HTR-8/SVneo (cell line): ENCODE measurements at places on chromosomes 2 and 18.

DNA sequence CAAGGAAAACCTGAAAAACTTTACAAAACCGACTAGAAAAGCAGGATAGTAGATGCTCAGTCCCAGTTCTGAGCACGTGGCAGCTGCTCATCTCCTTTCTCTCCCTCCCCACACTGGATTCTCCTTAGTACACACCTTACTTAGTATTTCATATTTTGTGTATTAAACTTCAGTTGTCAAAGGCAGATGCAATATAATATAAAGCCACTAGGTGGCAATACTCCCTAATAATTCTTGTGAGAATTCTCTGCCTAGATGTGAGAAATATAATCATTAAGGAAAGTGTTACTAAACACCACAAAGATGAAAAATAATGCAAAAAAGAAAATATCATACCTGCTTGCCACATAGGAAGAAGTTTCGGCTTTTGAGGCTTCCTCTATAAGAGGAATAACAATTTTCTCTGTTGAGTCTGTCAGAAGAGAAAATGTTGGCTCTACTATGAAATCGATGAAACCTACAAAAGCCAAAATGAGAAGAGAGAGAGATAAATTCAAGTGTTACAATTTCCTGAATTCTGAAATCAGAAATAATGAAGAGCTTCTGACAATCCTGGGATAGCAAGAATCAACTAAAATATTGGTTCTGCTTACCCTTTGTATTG lies 200.6 kb downstream of the PPP1R1C start:
- DNase-seq = peak; percentile 12

GRCh38 chr2:65186093-65186868 lies 41.4 kb upstream of the ACTR2 start:
- DNase-seq = no peak

- DNase-seq = no peak
Measured at GRCh38 chr2:236862526-236862925, 223.2 kb upstream of the COPS8 start.

GRCh38 chr2:43288417-43289305 lies 62.3 kb upstream of the ZFP36L2 start:
- DNase-seq = no peak

DNA sequence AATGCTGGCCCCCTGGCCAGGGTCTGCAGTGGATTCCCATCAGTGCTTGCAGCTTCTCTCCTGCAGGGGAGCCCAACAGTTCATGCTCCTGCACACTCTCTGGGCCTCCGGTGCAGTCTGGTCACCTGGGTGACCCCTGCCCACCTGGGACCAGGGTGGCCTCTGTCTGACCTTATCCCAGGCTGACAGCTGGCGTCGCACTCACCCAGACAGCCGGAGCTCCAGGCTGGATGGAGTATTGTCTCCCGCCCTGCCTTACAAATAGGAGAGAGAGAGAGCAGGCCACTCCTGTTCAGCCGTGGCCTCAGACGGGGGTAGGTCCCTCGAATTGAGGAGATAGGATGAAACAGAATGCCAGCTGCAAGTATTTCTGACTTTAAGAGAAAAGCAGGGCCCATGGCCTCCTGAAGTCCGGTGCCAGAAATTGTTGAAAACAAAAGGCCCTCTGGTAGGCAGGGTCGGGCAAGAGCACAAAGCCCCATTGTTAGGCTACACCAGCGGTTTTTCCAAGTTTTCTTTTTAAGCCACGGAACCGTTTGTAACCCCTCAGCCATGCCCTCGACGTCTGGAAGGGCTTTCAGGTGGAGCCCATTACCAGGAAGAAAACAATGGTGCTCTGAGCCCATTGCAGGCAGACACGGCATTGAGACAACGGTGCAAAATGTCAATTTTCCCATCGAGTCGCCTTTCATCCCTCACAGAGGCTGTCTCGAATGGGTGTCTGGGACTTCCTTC lies 258.4 kb downstream of the BCL11A start:
- DNase-seq = no peak

- peak; percentile 31 for DNase-seq
Measured at GRCh38 chr18:63131106-63131958, 188.2 kb downstream of the BCL2 start.

- DNase-seq = no peak
Measured at GRCh38 chr2:126995621-126996377, 97.1 kb downstream of the TEX51 start.

- no peak for DNase-seq
Measured at GRCh38 chr18:76380127-76380729, 114.8 kb downstream of the ZNF516 start.

GRCh38 chr18:9915291-9916076 lies 1.7 kb downstream of the VAPA start:
- DNase-seq = no peak

DNA sequence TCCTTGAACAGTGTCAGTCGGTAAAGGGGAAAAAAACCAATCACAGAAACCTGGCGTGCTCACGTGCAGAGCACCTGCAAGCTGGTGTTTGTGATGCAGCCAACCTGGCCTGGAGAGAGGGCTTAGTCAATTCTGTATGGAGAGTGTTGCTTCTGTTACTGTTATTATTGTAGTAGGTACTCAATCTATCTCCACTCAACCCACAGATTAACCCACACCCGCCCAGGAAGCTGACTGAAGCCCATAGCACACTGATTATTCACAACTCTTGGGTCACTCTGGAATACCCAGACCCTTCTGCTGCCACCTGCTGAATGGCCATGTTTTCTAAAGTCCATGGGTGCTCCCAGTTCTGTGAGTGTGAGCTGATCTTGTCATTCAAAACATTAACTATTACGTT lies 53.9 kb downstream of the TNFRSF11A start:
- no peak for DNase-seq

DNA sequence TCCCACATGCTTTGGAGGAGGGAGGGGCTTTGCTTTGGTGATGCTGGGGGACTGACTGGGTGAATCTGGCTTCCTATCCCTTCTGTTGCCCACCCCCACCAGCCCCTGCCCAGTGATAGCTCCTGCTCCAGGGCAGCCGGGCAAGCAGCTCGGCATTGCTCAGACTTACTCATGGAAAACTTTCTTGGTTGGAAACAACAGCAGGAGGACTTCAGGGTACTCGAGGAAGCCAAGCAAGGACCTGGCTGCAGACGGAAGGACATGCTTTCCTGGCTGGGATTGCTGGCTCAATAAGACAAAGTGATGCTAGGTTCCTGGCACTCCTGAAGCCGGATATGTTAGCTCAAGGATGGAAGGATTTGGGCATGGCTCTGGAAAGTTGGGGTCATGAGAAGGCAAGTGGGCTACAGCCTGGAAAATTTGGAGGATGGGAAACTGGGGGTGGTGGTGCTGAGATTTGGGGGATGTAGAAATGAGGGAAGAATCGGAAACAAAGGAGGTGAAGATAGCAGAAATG lies 3.1 kb downstream of the SPEG start:
- DNase-seq = no peak

DNA sequence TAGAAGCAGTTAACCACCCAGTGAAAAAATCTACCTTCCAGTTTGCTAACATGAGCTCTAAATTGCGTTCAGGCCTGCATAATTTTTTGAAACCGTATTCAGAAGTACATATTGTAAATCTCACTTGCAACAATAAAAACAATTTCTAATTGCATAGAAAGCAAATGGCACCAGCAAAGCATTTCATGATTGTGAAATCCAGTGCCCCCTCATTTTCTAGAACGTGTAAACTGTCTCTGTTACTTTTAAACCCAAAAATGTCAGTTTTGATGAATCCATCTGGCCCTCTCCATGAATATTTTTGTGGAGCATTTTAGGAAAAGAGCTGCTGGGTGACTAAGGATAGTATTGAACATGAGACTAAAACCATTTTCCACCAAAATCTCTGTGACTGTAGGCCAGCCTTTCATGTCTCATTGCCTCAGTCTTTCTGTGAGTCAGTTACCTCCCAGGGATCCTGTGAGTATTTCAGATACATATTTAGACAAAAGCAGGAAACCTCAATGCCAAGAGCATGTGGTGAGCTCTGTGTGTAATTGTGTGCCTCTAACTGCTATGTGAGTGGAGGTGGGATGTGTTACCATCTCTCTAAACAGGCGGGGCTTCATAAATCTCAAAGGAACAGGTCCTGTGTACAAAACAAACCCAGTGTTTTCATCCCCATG lies 477.8 kb upstream of the DCC start:
- no peak for DNase-seq

DNA sequence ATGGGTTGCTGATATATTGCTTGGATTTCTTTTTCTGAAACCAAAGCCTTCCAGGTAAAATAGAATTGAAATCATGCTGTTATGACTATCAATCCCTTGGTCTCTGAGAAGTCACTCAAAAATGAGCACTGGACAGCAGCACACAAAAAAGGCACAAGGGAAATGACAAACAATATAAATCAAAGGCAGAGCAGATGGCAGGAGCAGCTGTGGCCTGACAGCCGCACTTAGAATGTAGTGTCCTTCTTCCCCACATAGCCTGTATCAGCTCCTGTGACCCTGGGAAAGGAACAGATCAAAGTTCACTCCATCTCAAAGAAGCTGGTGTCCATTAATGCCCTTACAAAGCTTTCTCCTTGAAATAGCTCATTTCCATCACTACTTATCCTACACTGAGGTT lies 326.7 kb downstream of the SUCLG1 start:
- no peak for DNase-seq

DNA sequence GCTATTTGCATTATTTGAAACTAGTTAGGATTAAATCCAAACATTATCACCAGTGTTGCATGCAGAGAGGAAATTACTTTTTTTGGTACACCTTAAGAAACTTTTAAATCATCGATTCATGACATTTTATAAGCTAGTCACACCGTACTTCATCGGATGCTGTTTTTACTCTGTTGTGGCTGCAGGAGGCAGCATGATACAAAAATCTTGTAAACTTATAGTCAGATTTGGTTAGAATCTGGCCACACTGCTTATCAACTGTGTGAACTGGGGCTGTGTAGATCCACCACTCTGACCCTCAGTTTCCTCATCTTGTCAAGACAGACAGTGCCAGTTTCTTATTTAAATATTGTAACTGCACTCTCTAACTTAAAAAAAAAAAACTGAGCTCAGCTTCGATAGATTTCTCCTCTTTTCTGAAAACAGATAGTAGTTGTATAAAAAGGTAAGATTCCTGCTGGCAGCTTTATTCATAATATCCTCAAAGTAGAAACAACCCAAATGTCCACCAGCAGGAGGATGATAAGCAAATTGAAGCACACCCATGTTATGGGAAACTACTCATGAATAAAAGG lies 77.8 kb downstream of the RAPGEF4 start:
- no peak for DNase-seq

DNA sequence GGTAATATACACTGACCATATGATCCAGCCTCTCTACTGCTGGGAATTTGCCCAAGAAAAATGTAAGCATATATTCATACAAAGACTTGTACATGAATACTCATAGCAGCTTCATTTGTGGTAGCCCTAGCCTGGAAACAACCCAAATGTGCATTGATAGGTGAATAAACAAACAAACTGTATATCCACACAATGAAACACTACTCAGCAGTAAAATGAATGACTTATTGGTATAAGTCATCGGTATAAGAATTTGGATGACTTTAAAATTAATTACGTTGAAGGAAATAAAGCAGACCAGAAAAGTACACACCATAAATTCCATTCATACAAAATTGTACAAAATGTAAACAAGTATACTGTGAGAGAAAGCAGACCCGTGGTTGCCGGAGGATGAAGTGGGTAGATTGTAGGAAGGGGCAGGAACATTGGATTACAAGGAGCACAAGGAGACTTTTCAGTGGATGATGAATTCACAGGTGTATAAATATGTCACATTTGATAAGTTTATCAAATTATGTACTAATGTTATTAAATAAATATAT lies 376.7 kb downstream of the TDRD15 start:
- DNase-seq = no peak

DNA sequence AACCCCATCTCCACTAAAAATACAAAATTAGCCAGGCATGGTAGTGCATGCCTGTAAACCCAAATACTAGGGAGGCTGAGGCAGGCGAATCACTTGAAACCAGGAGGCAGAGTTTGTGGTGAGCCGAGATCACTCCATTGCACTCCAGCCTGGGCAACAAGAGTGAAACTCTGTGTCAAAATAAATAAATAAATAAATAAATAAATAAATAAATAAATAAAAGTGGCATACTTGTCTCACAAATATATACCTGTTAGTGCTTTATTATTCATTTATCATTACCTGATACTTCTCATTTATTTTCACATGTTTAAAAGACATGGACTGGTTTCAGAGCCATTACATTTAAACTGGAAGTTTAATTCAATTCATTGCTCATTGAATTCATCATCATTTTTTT lies 491.4 kb upstream of the CDH7 start:
- no peak for DNase-seq

GRCh38 chr2:1716441-1716840 lies 27.9 kb downstream of the PXDN start:
- no peak for DNase-seq

DNA sequence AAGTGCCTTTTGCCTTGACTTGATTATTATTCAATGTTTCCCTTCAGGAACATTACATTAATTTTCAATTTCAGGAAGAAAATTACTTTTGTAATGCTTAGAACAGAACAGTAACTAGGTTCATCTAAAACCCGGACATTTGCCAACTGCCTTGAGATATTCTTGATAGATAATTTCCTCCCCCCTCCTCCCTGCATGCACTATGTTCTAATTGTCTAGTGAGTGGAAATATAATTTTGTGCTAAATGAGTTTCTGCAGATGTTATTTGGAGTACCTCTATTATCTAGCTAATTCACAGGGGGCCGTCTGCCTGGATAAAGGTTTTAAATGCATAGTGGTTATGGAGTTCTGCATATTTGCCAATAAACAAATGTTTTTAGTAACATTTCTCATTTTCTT lies 200.3 kb upstream of the SLC39A10 start:
- DNase-seq = no peak

- no peak for DNase-seq
Measured at GRCh38 chr2:230762317-230762896, 49.8 kb downstream of the CAB39 start.

- DNase-seq = no peak
Measured at GRCh38 chr2:60873381-60873780, 8.0 kb upstream of the REL start.

GRCh38 chr18:62182220-62182619 lies 4.6 kb downstream of the PIGN start:
- DNase-seq = no peak

DNA sequence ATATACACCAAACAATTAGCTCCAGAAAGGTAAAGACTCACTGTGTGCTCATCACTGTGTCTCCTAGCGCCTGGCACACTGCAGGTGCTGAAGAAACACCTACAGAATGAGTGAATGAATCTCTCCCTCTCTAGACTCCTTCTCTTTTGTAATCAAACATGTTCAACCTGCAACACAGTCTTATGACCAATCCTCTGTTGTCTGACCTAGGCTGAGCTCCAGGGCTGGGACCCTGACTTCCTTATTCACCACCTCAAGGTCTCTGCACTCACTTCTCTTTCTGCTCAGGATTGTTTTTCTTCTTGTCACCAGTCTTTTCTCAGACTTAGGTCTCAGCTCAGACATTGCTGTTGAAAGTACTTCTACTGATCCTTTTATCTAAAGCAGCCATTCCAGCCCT lies 9.8 kb downstream of the CKAP2L start:
- no peak for DNase-seq

GRCh38 chr18:12014521-12015415 lies 33.5 kb downstream of the IMPA2 start:
- no peak for DNase-seq

GRCh38 chr2:8657423-8658062 lies 24.3 kb upstream of the ID2 start:
- DNase-seq = no peak

- no peak for DNase-seq
Measured at GRCh38 chr2:231467613-231468530, 3.6 kb upstream of the NCL start.
